ENCODE measurements at places on chromosomes 3 and 15.
A peak's percentile ranks its signal among the peaks of the same experiment; 100 is the strongest.

- no peak for DNase-seq
Measured at GRCh38 chr3:37074178-37074577, 80.9 kb downstream of the MLH1 start.

- no peak for DNase-seq
Measured at GRCh38 chr15:28026764-28027713, 72.1 kb downstream of the OCA2 start.

DNA sequence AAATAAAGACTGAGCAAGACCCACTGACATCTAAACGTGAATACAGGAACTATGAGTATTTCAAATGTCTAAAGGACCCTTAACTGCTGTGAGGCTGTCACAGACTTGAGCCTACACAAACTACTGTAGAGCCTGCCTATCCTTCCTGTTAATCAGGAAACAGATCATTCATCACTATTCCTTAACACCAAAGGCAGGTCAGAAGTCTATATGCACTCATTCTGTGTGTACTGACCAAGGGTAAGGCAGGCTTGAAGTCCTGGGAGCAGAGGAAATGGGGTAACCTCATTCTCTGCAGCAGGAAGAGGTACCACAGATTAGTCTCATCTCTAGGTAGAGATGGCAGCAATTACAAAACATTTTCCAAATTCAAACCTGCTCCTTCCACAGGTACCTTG, 30.7 kb downstream of the NPTN start:
- no peak for DNase-seq

GRCh38 chr3:45922950-45923590, 20.2 kb upstream of the CXCR6 start:
- no peak for DNase-seq

- no peak for DNase-seq
Measured at GRCh38 chr3:122679882-122680474, 661 bp upstream of the PARP14 start.

DNA sequence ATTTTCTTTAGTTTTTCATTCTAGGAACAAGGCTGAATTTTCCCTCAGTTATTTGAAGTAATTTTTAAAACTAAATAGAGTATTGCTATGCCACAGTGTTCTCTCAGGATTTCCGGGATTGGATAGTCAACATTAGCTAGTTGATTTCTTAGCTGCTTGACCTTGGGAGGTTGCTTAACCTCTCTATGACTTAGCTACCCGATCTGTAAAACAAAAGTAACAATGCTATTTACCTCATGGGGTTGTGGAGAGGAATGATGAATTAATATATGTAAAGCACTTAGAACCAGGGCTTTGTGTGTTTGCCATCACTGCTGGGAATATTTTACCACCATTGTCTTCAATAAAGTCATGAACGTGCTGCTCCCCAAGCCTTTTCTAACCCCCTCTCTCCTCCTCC, 57.5 kb downstream of the SNRK start:
- DNase-seq, result no peak

DNA sequence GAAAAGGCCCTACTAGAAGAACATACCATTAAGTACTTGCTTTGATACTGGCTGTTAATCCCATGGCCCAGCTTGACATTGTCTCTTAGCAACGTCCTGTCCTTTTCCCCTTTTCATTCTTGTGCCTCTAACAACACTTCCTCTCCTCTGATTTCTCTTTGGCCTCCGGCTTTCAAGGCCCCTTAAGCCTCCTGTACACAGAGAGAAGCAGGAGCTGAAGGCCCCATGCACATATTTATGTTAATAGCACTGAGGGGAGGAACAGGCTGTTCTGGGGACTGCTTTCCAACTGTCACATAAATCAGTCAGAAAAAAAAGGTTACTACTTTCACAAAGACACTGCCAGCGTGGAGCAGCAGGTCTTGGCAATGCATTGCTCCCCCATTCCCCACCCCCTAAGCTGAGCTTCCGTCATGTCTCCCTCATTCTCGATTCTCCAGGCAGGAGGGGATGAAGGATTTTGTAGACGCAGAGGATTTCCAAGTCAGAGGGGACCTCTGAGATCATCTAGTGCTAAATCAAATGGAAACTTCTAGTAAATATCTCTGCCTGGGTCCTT, 257.4 kb upstream of the ADAMTS9 start:
- DNase-seq, result peak; percentile 81

GRCh38 chr3:149603126-149604074, 54.4 kb downstream of the WWTR1 start:
- DNase-seq, result no peak

Measured in prostate gland (tissue), 2 donors.